ENCODE measurements at places on chromosomes 7 and 10.

DNA sequence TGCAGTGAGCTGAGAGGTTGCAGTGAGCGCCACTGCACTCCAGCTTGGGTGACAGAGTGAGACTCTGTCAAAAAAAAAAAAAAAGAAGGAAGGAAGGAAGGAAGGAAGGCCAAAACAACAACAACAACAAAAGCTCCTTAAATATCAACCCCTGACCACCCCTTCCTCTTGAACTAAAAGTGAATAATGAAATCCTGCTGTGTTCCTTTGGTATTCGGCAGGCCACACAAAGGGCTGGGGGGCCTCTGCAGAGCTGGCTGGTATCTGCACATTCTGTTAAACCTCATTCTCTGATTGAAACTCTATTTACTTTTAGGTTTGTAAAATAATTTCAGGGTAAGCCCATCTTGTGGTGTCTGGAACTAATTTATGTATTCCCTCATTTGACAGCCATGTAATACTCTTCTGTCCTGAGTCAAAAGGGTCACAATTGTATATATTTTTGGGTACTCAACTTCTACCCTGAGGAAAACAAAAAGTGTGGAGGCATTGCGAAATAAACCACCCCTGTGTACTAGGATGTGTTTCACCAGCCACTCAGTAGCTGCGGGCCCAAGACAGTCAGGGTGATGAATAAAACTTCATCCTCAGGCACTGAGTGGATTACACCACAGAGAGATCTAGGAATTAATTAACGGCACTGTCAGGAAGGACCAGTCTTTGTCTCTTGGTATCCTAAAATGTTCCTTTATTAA lies 446.4 kb upstream of the PFKP start:
- DNase-seq, result no peak

DNA sequence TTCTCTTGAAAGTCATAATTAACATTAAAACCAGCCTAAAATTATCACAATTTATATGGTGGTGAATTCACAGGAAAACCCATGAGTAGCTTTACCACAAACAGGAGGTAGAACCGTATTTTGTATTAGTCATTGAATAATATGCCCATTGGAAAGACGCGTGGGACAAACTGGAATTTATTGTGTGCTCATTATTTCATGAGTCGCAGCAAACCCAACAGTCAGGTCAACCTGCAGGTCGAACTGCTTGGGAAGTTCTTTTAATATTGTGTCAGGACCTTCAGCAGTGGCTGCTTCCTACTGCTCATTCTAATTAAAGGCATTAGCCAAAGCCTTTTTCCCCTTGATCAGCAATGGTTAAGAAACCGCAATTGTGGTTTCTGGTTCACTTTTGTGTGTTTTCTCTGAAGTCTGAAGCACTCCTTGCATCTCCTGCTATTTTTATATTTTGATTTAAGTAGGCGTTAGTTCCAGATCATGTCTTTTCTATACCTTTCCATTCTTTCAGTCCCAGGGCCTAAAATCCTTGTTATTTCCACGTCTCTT lies 100.1 kb downstream of the RAB11FIP2 start:
- no peak for DNase-seq

DNA sequence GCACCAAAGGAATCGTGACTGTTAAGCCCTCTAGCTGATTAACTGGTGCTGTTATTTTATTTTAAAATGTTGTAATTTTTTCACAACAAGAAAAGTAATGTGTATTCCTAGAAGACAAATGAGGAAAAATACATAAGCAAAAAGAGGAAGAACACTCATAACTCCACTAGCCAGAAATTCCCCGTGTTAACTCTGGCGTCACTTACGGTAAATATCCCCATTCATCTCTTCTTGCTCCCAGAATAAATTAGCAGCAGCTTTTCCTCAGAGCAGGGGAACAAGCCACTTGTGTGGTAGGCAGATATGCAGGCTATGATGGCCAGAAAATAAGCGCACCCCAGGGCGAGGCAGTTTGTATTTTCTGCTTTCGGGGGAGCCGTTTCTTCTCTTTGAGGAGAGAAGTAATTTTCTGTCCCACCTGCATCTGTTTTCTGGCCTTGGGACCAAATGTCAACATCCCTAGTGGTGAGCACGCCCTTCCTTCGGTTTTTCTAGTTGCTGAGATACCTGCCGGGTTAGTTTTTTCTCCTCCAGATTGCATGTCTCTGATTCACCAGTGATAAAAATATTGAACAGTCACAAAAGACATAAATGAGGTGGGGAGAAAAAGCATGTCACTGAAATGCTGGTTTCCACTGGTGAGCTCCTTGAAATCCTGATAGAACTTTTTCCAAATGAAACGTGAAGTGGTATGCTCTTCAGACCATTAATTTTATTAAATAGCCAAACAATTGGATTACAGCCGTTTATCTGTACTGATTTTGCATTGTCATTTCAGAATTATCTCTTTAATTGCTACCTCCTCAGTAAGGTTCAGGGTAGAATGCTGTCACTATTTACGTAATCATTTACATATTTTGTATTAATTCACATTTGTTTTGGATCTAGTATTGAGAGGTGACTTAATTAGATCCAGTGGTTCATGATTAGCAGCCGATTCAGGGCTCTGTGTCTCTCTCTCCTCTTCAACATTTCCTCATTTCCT lies 268.1 kb downstream of the CAMK1D start:
- DNase-seq, result no peak

GRCh38 chr10:49111320-49111698 lies 4.0 kb downstream of the VSTM4 start:
- DNase-seq, result no peak

DNA sequence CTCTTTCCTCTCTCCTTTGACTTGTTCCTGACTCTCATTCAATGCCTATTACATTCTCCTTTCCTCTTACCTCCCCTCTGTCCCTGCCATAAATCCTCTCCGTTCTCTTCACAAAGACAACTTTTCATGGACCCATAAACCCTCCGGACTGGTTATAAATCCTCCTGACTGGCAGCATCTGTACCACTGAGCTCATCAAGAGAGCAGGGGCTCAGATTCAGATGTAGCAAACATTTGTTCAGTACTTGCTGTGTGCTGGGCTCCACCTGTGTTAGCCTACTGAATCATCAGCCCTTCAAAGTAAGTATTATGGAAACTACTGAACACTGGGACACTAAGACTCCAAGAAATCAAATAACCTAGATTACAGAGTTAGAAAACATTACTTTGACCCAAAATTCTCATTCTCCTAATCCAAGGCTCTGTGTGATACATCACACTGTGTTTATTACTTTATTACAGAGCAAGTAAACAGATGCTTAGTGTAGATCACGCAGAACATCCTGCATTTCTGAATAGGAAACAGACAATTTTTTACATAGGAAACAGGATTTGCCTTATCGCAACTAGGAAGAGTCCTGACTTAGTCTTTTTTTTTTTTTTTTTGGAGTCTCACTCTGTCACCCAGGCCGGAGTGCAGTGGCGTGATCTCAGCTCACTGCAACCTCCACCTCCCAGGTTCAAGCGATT lies 108.6 kb upstream of the PDE1C start:
- no peak for DNase-seq

- no peak for DNase-seq
These were observed 11.1 kb downstream of the PRLHR start for GRCh38 chr10:118584181-118584954.

DNA sequence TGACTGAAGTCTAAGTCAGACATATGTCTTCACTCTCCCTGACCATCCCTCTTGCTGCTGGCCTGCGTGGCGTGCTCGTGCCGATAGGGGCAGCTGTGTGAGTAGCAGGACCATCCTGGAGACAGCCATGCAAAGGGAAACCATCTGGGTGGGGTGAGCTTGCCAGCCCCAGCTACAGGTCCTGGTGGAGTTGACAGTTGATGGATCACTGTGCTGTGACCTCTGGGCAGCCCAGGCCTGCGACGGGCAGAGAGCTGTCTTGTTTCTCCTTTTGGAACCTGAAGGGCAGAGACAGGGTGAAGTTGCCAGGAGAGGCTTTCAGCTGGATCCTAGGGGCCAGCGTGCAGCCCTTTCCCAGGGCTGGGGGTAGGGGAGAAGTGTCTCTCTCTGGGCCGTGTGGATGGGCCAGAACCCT lies 44.7 kb downstream of the GRK5 start:
- DNase-seq, result no peak

DNA sequence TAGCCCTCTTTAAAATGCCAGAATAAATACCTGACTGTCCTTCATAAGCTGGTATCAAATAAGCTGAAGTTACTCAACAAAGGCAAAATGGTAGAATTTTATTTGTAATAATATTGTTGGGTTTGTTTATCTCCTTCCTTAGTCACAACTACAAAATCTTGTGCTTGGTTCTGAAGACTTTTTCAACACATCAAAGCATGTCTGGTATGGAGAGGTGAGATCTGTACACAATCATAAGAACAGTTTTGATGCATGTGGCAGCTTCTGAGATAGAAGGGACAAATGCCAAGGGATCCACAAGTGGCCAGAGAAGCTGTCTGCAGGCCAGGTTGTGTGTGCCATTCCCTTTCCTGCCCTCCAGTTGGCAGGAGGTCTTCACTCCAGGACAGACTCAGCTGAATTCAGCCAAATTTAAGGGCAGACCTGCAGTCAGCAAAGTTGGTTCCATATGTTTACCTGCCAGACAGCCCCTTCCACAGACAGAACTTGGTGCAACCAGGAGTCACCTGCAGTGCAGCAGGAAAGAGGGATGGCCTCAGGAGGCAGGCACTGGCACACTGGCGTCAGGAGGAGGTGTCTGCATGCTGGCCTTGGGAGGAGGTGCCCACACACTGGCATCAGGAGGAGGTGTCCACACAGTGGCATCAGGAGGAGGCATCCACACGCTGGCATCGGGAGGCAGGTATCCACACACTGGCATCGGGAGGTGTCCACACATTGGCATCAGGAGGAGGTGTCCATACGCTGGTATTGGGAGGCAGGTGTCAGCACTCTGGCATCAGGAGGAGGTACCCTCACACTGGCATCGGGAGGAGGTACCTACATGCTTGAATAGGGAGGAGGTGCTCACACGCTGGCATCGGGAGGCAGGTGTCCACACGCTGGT lies 93.1 kb upstream of the IKZF1 start:
- DNase-seq, result no peak

GRCh38 chr7:98232799-98233198 lies 19.2 kb downstream of the TECPR1 start:
- DNase-seq, result no peak

DNA sequence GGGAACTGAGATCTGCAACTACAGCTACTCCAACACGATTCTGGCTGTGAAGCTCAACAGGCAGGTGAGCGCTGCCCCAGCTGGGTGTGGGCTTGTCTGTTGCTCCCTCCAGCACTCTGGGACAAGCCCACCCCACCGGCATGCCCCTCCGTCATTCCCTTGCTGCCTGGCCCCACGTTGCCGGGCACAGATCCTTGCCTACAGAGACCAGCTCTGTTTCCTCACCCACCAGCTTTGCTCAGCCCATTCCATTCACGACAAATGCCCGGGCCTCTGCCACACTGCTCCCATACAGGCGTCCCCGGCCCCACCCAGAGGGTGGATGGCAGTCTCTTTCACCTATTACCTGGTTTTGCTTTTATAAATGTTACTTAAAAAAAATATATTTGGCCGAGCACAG lies 24.6 kb downstream of the WIPI2 start:
- DNase-seq, result no peak

- no peak for DNase-seq
These were observed 199.0 kb downstream of the GPR37 start for GRCh38 chr7:124566583-124566982.

DNA sequence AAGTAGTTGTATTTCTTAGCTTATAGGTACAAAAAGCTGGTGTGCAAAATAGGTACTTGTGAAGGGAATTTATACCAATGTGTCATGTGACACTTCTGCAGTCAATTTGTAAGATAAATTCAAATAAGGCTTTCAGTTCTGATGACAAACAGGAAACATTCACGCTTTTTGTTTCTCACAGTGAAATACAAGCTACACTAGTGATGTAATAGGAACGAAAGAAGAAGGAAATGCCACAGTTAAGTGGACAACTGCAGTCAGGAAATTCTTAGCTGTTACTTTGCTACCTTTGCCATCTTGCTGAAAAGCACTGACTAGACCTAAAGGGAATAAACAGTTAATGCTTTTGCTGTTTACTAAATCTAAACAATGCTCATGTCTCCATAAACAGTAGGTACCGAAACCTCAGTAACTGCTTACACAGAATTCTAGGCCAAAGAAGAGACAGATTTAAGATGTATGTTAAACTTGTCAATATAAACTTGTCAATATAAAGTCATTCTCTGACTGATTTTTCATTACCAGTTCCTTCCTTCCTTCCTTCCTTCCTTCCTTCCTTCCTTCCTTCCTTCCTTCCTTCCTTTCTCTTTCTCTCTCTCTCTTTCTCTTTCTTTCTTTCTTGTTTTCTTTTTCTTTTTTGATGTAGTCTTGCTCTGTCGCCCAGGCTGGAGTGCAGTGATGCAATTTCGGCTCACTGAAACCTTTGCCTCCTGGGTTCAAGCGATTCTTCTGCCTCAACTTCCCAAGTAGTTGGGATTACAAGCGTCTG lies 10.1 kb downstream of the OTUD1 start:
- DNase-seq, result peak; percentile 82

DNA sequence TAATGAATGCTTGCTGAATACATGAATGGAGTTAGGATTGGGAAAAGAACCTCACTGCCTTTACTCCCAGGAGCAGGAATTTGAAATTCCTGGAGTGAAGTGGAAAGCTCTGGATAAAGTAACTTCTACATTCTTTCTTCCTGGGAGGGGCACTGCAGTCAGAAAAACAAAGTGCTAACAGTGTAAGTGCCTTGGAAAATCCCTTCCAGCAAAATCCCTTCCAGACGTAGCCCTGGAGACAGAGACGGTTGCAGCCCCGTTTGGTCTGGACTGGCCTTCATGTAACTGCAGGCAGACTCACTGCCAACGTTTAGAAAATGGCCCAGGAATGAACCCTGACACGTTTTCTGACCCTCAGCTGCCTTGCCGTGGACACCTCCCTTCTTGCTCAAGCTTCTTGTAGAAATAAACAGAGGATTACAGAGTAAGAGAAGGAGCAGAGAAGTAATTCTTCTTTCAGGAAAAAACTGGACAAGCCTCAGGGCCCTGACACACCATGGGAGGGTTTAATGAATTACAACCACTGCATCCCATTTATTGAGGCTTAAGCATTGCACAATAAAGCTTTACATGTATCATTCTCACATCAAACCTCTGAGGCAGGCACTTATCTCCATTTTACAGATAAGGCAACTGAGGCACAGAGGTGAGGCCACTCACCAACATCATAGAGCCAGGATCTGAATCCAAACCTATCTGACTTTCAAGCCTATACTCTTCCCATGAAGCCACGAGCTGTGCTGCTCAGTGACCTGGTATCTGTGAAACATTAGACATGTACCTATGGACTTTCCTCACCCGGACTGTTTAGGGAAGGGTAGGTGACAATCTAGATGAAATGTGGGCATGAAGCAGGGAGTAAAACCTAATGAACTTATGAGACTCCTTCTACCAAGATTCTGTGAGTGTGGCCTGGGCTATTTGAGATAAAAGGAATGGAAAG lies 7.8 kb downstream of the ITPRIP start:
- DNase-seq, result no peak
